ENCODE measurements at places on chromosomes 12 and 14.

DNA sequence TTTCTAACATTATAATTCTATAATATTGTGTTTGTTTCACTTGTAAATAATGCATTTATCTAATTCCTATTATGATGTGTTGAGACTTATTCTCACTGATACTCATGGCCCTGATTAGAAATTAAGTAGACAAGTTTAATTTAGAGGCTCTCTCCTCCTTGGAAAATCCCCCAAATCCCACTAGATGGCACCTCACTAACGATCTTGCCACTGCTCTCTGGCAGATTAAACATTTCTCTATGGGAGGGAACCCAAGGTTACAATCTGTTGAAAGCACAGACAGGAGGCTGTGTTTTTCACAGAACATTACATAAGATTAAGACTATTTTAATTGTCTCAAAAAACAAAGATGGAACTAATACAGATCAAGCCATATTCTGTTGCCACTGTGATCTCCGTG lies 318.7 kb downstream of the LRFN5 start:
- no peak for DNase-seq

- no peak for DNase-seq
These were observed 75.9 kb downstream of the CCDC92 start for GRCh38 chr12:123896767-123897166.

DNA sequence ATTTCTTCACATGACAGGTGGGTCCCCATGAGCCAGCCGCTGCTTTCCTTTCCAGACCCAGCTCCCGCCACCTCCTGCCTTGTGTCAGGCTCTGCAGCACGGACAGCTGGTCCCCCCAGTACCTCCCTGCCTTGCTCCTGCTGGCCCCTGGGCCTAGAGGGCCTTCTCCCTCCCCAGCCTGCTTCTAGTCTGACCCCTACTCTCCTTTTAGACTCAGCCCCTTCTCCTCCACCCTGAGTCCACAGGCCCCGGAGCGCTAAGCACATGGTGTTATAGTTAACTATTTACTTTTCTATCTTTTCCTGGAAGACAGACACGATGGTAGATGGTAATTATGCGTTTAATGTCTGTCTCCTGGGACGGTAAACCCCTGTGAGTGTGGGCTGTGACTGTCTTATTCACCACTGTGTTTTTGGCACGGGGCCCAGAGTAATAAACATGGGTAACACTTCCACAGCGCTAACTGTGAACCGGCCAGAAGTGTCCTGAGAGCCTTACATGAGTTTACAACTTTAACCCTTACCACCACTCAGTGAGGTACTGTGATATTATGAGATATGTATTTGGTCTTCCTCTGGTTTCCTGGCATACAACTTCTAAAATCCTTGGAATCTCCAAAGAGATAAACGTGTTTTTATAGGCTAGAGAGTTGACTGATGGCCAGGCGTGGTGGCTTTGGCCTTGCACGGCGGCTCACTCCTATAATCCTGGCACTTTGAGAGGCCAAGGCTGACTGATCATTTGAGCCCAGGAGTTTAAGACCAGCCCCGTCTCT lies 41.2 kb downstream of the DGLUCY start:
- peak; percentile 21 for DNase-seq

- no peak for DNase-seq
These were observed 18.9 kb downstream of the C2CD5 start for GRCh38 chr12:22525426-22525825.
